ENCODE measurements at places on chromosomes 5 and 9.

DNA sequence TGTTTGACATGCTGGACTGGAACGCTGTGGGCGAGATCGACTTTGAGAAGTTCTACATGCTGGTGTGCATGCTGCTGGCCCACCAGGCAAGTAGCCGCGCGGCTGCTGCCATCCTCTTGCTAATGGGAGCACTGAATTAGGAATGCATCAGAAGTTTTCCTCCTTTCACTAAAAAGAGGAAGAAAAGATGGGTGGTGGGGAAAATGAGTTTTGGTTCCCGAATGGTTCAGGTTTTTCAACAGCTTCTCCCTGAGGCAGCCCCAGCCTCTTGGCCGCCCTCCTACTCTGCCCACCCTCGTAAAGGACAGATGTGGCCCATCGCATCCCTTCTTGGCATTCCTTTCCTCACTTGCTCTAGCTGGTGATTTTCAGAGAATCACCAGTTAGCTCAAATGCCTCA is 5.5 kb downstream of the EFCAB9 start:
- no peaks in the 10 kb centered on the region for H3K36me3 ChIP-seq
- no peaks in the 10 kb centered on the region for H3K4me1 ChIP-seq
- no peak for DNase-seq
- H3K27me3 ChIP-seq: peaks cover 2% of the 10 kb centered on the region
- no peak overlapping the region for H3K27ac ChIP-seq
- no peak overlapping the region for H3K4me3 ChIP-seq

- DNase-seq: no peak
- H3K36me3 ChIP-seq: no peaks in the 10 kb centered on the region
- H3K27me3 ChIP-seq: no peaks in the 10 kb centered on the region
- H3K4me1 ChIP-seq: no peaks in the 10 kb centered on the region
- no peak overlapping the region for H3K4me3 ChIP-seq
Measured at GRCh38 chr5:9699681-9700080, 69.5 kb upstream of the TAS2R1 start.

- H3K4me1 ChIP-seq: no peaks in the 10 kb centered on the region
- no peak overlapping the region for H3K4me3 ChIP-seq
- H3K36me3 ChIP-seq: peaks cover 9% of the 10 kb centered on the region
- H3K27me3 ChIP-seq: no peaks in the 10 kb centered on the region
Measured at GRCh38 chr9:112110094-112110776, 64.9 kb downstream of the SUSD1 start.

DNA sequence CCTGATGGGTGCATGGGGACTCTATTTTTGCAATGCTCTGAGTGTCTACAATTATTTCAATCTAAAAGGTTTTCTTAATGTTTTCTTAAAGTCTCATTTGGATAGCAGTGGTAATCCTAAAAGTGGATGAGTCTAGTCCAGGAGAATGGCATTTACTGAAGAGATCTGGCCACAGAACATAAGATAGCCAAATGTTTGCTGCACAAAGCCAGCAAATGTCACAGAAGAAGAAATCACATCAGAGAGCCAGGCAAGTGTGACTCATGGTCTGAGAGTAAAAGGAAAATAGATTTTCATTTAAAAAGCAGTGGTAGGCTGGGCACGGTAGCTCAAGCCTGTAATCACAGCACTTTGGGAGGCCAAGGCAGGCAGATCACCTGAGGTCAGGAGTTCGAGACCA is 352.7 kb upstream of the GRAMD2B start:
- no peak overlapping the region for H3K4me3 ChIP-seq
- H3K4me1 ChIP-seq: no peaks in the 10 kb centered on the region
- no peak for DNase-seq
- no peak overlapping the region for H3K27ac ChIP-seq

DNA sequence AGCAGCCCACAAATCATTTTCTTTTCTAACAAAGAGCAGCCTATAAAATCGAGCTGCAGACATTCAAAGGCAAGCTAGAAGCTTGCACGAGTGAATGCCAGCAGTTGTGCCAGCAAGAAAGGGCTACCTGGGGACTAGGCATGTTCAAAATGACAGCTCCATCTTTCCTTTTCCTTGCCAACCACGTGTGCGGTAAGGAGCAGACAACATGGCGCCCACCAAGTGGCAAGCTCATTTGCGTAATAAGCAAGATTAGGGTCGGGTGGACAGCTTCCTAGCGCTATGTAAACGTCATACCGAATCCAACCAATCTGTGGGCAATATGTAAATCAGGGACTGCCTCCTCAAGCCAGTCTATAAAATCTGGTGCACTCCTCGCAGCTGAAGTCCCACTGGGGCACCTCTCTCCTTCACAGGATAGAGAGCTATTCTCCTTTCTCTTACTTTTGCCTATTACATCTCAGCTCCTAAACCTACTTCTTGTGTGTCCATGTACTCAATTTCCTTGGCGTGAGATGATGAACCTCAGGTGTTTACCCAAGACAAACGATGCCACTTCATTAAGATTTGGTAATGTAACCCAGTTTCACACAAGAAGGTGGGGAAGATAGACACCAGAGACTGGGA is 22.5 kb upstream of the SPARC start:
- no peak overlapping the region for H3K4me3 ChIP-seq
- DNase-seq: no peak
- no peaks in the 10 kb centered on the region for H3K27me3 ChIP-seq
- peaks cover 12% of the 10 kb centered on the region for H3K4me1 ChIP-seq
- H3K27ac ChIP-seq: no peak overlapping the region

DNA sequence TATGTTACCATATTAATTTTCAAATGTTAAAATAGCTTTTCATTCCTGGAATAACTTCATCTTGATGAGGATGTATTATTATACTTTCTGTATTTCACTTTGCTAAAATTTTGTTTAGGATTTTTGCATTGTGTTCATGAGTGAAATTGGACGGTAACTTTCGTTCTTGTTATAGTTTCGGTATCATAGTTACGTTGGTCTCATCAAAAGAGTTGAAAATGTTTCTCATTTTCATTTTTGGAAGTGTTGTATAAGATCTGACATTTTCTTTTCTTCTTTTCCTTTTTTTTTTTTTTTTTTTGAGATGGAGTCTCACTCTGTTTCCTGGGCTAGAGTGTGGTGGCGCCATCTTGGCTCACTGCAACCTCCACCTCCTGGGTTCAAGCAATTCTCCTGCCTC is 20.0 kb downstream of the PRRT1B start:
- H3K4me1 ChIP-seq: no peaks in the 10 kb centered on the region
- H3K27me3 ChIP-seq: no peaks in the 10 kb centered on the region
- H3K36me3 ChIP-seq: no peaks in the 10 kb centered on the region

GRCh38 chr9:37348917-37349316 is 73.6 kb upstream of the GRHPR start:
- no peaks in the 10 kb centered on the region for H3K27me3 ChIP-seq
- no peak for DNase-seq
- H3K4me1 ChIP-seq: no peaks in the 10 kb centered on the region
- H3K4me3 ChIP-seq: no peak overlapping the region
- H3K27ac ChIP-seq: no peak overlapping the region
- H3K36me3 ChIP-seq: peaks cover 5% of the 10 kb centered on the region

- H3K4me3 ChIP-seq: no peak overlapping the region
- no peaks in the 10 kb centered on the region for H3K36me3 ChIP-seq
- no peaks in the 10 kb centered on the region for H3K27me3 ChIP-seq
- no peak overlapping the region for H3K27ac ChIP-seq
- DNase-seq: no peak
Measured at GRCh38 chr9:74697535-74697934, 190.2 kb downstream of the TRPM6 start.

GRCh38 chr5:176187276-176188062 is 50.8 kb upstream of the SIMC1 start:
- peaks cover 3% of the 10 kb centered on the region for H3K27me3 ChIP-seq
- no peak overlapping the region for H3K27ac ChIP-seq
- DNase-seq: no peak
- H3K36me3 ChIP-seq: no peaks in the 10 kb centered on the region

GRCh38 chr5:172523146-172523745 is 68.9 kb upstream of the SH3PXD2B start:
- H3K27me3 ChIP-seq: no peaks in the 10 kb centered on the region
- no peaks in the 10 kb centered on the region for H3K36me3 ChIP-seq
- peaks cover 7% of the 10 kb centered on the region for H3K4me1 ChIP-seq

DNA sequence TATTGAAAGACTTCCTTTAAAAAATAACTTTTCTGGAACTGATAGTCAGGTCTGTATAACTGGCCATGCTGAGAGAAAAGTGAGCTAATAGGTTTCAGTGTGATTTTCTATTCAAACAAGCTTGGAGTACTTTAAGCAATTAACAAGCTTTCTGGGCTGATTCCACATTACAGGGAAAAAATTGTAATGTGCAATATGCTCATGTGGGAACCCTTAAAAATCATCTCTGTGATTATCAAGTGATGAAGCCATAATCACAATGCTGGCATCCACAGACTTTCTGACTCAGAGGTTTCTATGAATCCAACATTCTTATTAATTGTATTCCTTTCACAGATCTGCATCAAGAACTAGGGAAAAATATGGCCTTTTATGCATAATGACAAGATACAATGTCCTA is 212.2 kb upstream of the ACO1 start:
- H3K36me3 ChIP-seq: no peaks in the 10 kb centered on the region
- no peak overlapping the region for H3K4me3 ChIP-seq
- H3K4me1 ChIP-seq: no peaks in the 10 kb centered on the region
- peak; percentile 32 for DNase-seq
- no peak overlapping the region for H3K27ac ChIP-seq

Measured in muscle of leg (tissue), 16 donors.